ENCODE measurements at places on chromosomes 5 and 9. TPM values are rescaled to one million over a fixed set of nuclear protein-coding genes. Genes with fewer than 3 reads are reported as not detected.

Gene SLC46A2
- not detected for total RNA-seq

Gene ANKRD18B
- 5.9 TPM for total RNA-seq

Gene MSMP
- not detected for total RNA-seq

- H3K36me3 ChIP-seq: no peaks in the 10 kb centered on the region
- peak; percentile 89 for DNase-seq
- H3K4me1 ChIP-seq: peaks cover 43% of the 10 kb centered on the region
- peak within 1 kb of the TSS; percentile 59 for H3K4me3 ChIP-seq
- no peaks in the 10 kb centered on the region for H3K27me3 ChIP-seq
- H3K27ac ChIP-seq: peak within 1 kb of the TSS; percentile 90
These were observed at the start of gene NR2F1-AS1 for GRCh38 chr5:93580927-93581445. TSS of gene NR2F1-AS1 (minus strand) at chr5:93581219.

GRCh38 chr9:272251-273213 lies 57.9 kb downstream of the DOCK8 start:
- no peaks in the 10 kb centered on the region for H3K27me3 ChIP-seq
- DNase-seq: no peak
- no peaks in the 10 kb centered on the region for H3K4me1 ChIP-seq
- H3K4me3 ChIP-seq: peak overlapping the region; percentile 11
- no peak overlapping the region for H3K27ac ChIP-seq

DNA sequence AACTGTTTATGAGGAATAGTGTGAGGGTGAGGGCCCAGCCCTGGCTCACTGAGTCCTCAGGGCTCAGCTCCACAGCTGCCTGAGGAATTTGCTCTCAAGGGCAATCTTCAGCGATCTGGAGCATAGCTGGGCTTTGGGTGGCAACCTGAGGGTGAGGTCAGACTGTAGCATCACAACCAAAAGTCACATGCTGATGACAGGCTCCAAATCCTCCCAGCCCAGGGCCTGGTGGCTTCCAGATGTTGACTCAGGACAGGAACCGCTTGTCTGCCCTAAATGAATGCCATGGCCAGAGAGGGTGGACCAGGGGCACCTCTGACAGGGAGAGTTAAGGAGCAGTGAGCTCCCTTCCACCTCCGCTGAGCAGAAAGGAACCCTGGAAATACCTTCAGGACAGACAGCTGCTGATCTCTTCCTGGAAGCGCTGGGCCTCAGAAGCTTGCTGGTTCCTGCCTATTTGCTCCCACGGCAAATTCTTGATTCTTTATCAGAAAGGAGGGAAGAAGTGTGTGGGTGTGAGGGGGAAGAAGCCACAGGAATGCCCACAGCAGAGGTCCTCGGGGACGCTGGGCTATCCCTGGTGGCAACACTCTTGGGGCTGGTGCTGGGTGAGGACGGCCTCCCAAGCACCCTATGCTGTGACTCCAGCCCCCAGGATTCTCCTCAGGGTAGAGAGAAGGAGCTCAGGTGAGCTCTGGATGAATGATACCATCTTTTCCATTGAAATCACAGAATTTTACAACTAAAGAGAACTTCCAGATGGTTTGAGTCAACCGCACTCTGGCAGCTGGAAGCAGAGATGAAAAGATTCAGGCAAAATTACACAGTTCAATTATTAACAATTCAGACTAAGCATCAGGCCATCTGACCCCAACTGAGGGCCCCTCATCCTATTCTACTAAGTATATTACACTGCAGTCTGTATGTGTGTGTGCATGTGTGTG lies 13.8 kb upstream of the CTSL start:
- H3K36me3 ChIP-seq: no peaks in the 10 kb centered on the region
- no peaks in the 10 kb centered on the region for H3K27me3 ChIP-seq
- peaks cover 12% of the 10 kb centered on the region for H3K4me1 ChIP-seq
- H3K27ac ChIP-seq: peak overlapping the region; percentile 11

- no peaks in the 10 kb centered on the region for H3K36me3 ChIP-seq
- DNase-seq: no peak
- H3K27me3 ChIP-seq: no peaks in the 10 kb centered on the region
- no peak overlapping the region for H3K4me3 ChIP-seq
These were observed 302.7 kb downstream of the EPB41L4A start for GRCh38 chr5:112116371-112116770.

- H3K27ac ChIP-seq: no peak overlapping the region
- H3K4me1 ChIP-seq: no peaks in the 10 kb centered on the region
- H3K4me3 ChIP-seq: no peak overlapping the region
- H3K36me3 ChIP-seq: no peaks in the 10 kb centered on the region
- no peaks in the 10 kb centered on the region for H3K27me3 ChIP-seq
These were observed 20.9 kb upstream of the PLIN2 start for GRCh38 chr9:19148187-19148586.

- no peaks in the 10 kb centered on the region for H3K36me3 ChIP-seq
- H3K27me3 ChIP-seq: no peaks in the 10 kb centered on the region
- H3K4me3 ChIP-seq: no peak overlapping the region
- H3K27ac ChIP-seq: no peak overlapping the region
These were observed 38.1 kb upstream of the GFPT2 start for GRCh38 chr5:180391276-180391675.

GRCh38 chr9:14080959-14081542 lies 232.9 kb downstream of the NFIB start:
- H3K4me1 ChIP-seq: no peaks in the 10 kb centered on the region
- H3K36me3 ChIP-seq: no peaks in the 10 kb centered on the region
- H3K27ac ChIP-seq: no peak overlapping the region
- DNase-seq: no peak

DNA sequence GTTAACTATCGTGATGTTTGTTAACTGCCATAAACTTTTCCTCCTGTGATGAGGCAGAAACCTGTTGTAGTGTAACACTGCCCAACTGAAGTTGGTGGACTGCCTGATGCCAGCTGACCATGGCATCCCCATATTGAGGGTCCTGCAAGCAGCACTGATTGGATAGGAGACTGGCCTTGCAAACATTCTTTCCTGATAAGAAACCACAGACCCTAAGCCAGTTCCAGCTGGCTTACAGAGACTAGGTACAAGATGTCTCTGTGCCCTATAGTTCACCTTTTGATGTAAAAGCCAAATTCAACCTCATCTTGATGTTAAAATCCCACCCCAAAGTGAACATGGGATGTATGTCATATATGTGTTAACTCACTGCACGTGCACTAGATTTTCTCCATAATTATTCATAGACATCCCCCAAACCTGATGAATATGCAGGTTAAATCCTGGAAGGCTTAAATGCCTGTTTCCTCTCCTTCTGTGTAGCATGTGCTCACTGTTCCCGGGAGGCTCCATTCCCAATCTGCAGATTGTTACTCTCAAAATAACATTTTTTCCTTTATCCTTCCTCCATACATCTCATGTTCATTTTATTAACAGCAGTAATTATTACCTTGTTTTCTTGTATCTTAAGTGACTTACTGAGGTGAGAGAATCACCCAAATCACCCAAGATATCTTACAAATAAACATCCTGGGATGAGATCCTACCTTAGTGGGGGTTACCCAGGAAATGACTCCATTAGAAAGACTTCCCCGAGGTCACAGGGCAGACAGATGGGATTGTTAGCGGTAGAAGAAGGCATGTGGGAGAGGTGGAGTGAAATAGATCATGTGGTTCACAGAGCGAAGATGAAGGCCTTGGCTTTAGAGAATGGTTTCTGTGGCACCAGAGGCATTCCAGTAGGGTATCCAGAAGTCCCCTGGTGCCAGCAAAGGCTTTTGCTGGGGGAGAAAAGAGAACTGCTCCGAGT lies 566.7 kb downstream of the CCDC171 start:
- no peak overlapping the region for H3K4me3 ChIP-seq
- H3K36me3 ChIP-seq: no peaks in the 10 kb centered on the region
- H3K4me1 ChIP-seq: no peaks in the 10 kb centered on the region
- no peak for DNase-seq
- no peak overlapping the region for H3K27ac ChIP-seq
- H3K27me3 ChIP-seq: no peaks in the 10 kb centered on the region

DNA sequence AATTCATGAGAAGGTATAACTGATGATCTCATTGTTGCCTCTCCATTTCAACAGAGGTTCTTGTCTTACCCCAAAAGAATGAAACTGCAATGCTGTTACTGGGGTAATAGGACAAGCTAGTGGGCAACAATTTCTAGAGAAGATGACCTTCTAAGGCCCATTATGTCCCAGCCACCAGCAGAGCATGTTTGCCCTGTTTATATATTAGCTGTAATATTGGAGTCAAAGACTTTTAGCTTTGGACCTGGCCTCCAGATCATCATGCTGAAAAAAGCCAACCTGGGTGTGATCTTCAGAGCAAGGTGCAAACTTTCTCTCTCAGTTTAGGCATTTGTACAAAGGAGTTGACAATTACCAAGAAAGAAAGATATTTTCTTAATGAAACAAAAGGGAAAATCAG lies 3.4 kb downstream of the ALDOB start:
- H3K36me3 ChIP-seq: no peaks in the 10 kb centered on the region
- no peaks in the 10 kb centered on the region for H3K4me1 ChIP-seq
- H3K27ac ChIP-seq: no peak overlapping the region
- H3K27me3 ChIP-seq: no peaks in the 10 kb centered on the region
- H3K4me3 ChIP-seq: no peak overlapping the region
- no peak for DNase-seq

DNA sequence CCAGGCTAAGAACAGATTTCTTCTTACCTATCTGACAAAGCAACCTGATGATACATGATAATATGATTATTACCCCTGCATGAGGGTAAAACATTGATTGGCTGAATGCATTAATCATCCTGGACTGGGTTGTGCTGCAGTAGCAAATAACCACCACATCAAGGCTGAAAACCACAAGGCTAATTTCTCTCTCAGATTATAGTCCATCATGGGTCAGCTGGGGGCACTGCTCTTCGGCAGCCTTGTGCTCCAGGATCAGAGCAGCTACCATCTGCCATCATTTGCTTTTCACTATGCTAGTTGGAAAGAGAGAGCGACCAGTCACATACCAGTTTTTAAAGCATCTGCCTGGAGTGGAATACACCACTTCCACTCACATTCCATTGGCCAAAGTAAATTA lies 383.5 kb downstream of the RASEF start:
- H3K27ac ChIP-seq: no peak overlapping the region
- no peak overlapping the region for H3K4me3 ChIP-seq
- no peaks in the 10 kb centered on the region for H3K36me3 ChIP-seq
- H3K27me3 ChIP-seq: no peaks in the 10 kb centered on the region
- H3K4me1 ChIP-seq: no peaks in the 10 kb centered on the region

DNA sequence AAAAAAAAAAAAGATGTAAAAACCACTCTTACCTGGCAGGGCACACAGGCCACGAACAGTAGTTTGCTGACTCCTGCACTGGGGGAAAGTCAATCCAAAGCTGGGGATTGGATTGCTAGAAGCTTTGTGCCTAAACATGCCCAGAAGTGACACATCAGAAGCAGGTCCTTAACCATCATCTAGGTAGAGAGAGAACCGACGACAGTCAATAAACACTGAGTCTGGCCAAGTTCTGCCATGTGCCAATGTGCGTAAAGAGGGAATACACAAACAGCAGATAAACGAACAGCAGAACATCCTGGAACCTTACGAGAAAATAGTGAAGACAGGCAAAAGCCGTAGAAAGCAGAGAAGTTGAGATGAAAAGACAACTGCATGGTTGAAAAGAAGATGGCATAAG lies 14.9 kb downstream of the SFXN1 start:
- no peaks in the 10 kb centered on the region for H3K27me3 ChIP-seq
- no peak for DNase-seq
- no peaks in the 10 kb centered on the region for H3K36me3 ChIP-seq
- no peak overlapping the region for H3K4me3 ChIP-seq
- H3K4me1 ChIP-seq: peaks cover 15% of the 10 kb centered on the region

DNA sequence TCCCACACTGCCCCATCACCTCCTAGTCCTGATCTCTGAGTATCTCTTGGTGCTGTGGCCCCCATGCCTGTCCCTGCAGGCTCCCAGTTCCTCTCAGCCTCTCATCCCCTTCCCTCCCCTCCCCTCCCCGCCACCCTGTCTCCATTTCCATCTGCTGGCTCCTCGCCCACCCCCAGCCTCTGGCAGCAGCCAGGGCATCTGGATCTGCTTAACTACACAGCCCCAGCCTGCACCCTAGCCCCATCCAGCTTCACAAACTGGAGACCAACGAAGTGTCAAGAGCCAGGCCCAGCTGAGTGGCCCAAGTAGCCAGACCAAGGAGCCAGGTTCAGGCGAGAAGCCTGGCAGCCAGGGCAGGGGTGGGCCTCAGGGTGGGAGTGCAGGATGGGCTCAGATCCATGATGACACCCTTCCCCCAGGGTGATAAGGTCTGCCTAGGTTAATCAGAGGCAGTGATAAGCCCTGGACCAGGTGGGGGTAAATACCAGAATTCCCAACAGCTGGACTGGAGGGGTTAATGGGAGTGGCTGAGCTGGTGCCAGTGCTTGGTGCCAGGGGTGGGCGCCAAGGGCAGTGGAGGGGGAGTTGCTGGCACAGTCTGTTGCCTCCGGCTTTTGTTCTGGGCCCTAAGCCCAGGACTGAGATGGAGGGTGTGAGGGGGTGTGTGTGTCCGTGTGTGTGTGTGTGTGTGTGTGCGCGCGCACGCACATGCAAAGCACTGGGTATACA lies 2.5 kb downstream of the IL11RA start:
- H3K27me3 ChIP-seq: no peaks in the 10 kb centered on the region
- H3K4me1 ChIP-seq: peaks cover 59% of the 10 kb centered on the region

- no peaks in the 10 kb centered on the region for H3K27me3 ChIP-seq
- no peak overlapping the region for H3K4me3 ChIP-seq
- peaks cover 39% of the 10 kb centered on the region for H3K4me1 ChIP-seq
- no peak for DNase-seq
- H3K27ac ChIP-seq: no peak overlapping the region
These were observed 141.0 kb downstream of the GADD45G start for GRCh38 chr9:89745601-89746376.

DNA sequence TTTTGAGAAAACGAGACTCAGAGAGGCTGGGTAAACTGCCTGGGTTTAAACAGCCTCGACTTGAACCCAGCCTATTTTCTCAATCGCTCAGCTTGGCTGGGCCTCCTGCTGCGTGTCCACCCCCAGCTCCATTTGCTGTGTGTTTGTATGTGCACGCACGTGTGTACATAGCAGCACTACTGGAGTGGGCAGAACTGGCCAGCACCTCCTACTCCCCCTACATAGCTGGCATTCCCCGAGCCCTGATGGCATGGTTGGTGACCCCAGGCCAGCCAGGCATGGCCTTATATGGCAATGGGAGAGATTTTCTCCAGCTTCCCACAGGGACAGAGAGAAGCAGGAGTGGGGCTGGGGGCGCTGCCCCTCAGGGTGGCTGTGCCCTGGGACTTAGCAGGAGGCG lies 4.1 kb downstream of the AIF1L start:
- H3K36me3 ChIP-seq: no peaks in the 10 kb centered on the region
- H3K4me3 ChIP-seq: no peak overlapping the region
- DNase-seq: no peak
- no peak overlapping the region for H3K27ac ChIP-seq
- no peaks in the 10 kb centered on the region for H3K27me3 ChIP-seq

DNA sequence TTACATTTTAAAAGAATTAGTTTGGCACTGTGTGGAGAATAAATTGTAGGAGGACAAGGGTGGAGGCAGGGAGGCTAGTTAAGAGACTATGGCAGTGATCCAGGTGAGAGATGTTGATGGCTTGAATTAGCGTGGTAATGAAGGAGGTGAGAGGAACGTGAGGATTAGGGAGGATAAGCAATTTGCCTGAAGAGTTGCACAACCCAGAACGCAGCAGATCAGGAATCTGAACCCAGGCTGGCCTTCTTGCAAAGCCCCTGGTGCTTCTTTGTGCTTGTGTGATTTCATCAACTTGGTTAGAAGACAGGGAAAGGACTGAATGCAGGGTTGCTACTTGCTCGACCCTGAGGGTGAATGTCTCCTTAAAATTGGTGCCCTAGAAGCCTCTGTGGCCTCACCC lies 6.9 kb upstream of the SCAMP1 start:
- DNase-seq: no peak
- no peak overlapping the region for H3K27ac ChIP-seq
- H3K4me1 ChIP-seq: peaks cover 2% of the 10 kb centered on the region
- H3K27me3 ChIP-seq: no peaks in the 10 kb centered on the region
- no peak overlapping the region for H3K4me3 ChIP-seq

All from vagina (tissue), 2 donors.